ENCODE measurements at places on chromosomes 12 and 14.

GRCh38 chr12:122244565-122245371 is 18.9 kb upstream of the DIABLO start:
- DNase-seq = no peak

DNA sequence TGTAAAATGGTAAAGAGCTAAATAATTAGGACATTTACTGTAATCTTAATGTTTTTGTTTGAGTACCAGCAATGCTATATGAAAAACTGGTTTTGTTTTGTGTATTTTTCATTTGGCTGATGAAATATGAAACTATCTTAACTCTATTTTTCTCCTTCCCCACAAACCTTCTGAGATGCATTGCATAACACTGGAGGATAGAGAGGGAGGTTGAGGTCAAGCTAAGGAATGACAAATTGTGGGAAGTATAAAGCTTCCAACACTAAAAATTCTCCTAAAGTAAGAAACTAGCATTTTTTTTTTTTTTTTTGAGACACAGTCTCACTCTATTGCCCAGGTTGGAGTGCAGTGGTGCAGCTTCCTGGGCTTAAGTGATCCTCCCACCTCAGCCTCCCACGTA is 31.5 kb upstream of the SRP54 start:
- no peak for DNase-seq

DNA sequence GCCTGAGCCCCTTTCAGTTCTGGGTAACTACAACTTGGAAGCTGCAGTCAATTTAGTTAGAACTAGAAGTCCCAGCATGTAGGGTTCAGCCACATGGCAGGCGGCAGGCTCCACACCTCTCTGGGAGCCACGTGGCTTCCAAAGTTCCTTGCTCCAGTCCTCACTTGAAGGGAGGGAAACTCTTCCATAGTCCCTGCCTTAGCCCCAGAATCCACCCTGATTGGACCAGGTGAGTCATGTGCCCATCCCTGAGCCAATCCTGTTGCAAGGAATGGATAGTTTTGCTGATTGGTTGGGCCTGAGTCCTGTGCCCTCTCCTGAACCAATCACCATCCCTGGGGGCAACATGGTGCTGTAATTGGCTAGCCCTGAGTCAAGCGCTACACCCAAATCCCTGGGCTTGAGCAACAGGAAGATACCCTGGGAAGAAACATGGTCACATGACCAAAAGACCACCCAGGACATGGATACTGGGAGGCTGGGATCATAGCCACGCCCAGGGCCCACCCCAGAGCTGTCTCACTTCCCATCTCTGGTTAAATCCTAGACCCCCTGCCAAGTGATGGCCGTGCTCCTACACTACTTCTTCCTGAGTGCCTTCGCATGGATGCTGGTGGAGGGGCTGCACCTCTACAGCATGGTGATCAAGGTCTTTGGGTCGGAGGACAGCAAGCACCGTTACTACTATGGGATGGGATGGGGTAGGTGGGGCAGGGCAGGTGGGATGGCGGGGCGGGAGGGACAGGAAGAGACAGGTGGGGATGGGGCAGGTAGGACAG is 154.7 kb downstream of the ADGRD1 start:
- DNase-seq = no peak

DNA sequence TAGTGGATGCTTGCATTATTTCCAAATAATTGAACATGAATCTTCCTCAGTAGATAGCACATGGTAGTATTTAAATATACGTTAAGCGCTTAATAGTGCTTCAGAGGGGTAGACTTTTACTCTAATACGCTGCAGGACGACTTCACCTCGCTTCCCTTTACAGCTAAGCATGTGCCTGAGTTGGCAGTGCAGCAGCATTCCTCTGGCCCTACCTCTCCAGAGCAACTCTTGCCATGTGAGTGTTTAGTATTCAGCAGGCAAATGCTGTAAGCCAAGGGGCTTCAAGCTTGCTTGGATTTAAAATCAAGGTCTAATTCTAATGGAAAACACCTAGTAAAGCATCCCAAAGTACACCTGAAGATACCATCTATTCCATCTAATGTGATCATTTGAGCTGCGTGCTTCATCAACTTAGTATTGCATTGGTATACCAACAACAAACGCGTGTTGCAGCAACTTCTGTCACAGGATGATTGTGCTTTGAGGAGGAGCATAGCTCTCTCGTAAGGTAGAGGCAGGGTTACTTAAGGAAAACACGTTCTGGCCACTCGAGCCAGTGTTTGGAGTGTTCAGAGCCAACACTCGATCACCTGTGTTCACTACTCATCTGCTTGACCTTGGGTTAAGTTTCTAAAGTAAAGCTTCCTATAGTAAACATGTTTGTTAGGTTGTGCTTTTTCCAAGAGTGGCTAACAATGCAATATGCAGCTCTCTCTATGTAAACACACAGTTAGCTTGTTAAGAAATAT is 60.6 kb downstream of the PIWIL1 start:
- no peak for DNase-seq

DNA sequence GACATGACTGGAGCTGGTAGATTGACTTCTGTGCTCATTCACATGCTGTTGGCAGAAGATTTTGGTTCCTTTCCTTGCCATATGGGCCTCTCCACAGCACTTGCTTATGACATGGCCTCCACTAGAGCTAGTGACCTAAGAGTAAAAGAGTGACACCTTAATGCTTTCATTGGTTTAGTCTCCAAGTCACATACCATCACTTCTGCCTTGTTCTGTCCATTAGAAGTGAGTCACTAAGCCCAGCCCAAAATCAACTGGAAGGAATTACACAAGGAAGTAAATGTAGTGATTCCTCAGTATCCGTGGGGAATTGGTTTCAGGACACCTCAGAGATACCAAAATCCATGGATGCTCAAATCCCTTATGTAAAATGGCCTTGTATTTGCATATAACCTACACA is 81.3 kb downstream of the PPHLN1 start:
- no peak for DNase-seq

GRCh38 chr12:19223018-19223417 is 93.5 kb downstream of the PLEKHA5 start:
- DNase-seq = no peak

- no peak for DNase-seq
Observed at GRCh38 chr14:52703225-52703624, 3.8 kb upstream of the PSMC6 start.

DNA sequence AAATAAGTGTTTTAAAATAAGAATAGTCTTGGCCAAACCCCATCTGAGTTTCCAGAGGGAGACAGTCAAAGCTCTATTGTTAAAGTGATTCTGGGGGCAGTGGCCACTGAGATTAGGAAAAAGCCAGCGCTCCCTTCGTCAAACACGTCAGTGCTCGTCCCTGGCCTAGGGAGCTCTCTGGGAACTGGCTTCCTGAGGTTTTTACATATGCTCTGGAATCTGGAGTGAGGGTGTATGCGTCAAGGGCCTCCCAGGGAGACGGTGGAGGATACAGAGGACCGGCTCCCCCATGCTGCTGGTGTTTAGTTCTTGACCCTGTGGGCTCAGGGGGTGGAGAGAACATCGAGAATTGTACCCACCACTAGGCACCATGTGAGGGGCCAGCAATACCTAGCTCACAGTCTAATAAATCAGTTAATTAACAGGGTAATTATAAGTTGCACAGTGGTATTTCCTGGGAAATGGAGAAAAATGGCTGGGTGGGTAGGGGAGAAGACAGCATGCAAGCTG is 87.0 kb downstream of the SLC25A47 start:
- DNase-seq = peak; percentile 65

- peak; percentile 49 for DNase-seq
Observed at GRCh38 chr12:52380271-52380694, 5.2 kb downstream of the KRT84 start.
